Suprapubic skin (tissue), 4 donors: ENCODE measurements at places on chromosomes 12 and 14. TPM values are rescaled to one million over a fixed set of nuclear protein-coding genes. Genes with fewer than 3 reads are reported as not detected.

Gene CFAP54
- total RNA-seq, result not detected

Gene ZFHX2
- 0.16 TPM for total RNA-seq

Gene PMEL
- total RNA-seq, result 188 TPM

Gene GDF11
- 1.9 TPM for total RNA-seq

GRCh38 chr14:34501004-34501580, 38.4 kb downstream of the EAPP start:
- no peak for DNase-seq

DNA sequence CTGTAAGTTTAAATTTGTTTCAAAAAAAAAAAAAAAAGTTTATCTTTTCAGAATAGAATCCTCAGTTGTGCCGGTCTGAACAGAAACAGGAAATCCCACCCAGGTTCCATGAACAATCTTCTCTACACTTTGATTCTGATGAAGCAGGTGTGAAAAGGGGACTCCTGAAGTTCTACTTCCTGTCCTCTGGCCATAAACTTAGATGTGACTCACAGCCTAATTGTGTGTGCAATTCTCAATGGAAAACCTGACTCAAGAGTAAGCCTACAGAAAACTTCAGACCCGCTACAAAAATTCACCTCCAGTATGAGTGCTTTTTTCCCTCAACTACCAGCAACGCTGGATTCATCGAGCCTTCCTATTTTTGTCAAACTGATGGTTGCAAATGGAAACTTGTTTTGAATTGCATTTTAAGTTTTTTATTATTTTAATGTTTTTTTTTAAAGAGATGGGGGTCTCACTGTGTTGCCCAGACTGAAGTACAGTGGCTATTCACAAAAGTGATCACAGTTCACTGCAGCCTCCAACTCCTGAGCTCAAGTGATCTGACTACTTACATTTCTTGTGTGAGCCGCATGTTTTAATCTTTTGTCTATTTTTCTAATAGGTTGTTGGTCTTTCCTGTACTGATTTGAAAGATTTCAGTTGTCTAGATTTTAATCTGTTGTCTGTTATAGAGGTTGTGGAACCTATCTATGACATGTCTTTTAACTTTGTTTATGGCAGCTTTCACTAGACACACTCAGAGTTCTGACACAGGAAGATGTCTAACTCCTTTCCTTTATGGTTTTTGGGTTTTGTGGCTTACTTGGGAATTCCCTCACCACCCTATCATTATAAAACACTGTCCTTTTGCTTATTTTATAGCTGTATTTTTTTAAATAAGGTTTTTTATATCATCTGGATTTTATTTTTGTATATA, 37.6 kb downstream of the ATG14 start:
- DNase-seq, result no peak

- no peak for DNase-seq
These were observed 218.0 kb downstream of the ZFP36L1 start for GRCh38 chr14:68574906-68575305.

- no peak for DNase-seq
These were observed 6.8 kb upstream of the SLC4A8 start for GRCh38 chr12:51417826-51418225.
